AG10803 (cell line): ENCODE measurements at places on chromosomes 3 and 15.

DNA sequence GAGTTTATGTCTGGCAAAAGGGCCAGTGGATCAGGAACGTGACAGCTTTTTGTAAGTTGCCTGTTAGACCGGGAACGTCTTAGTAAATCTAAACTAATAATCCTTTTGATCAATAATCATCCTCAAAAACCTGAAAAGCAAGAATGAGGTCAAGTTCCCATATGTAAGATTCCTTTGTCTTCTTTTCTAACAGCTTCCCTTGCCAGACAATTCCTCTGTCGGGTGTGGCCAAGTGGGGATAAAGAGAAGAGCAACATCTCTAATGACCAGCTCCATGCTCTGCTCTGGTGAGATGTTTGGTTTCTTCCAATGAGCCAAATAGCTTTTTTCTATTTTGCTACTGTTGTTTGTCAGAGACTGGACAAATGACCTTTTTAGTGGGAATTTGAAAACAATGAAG is 19.8 kb downstream of the FANCD2OS start:
- DNase-seq = peak; percentile 13

DNA sequence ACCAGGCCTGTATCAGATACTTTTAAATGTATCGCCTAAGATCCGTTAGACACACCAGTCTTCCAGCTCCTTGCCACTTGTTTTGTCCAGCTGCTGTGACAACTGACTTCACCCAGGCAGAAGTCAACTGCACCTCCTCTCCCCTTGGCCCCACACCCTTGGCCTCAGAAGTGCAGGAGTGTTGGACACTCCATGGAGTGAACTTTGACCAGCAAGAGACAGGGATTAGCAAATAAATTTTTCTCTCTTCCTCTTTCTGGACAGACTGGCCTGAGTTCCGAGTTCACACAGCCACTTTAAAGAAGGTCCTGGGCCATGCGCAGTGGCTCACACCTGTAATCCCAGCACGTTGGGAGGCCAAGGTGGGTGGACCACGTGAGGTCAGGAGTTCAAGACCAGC is 2.9 kb upstream of the CLN6 start:
- no peak for DNase-seq

DNA sequence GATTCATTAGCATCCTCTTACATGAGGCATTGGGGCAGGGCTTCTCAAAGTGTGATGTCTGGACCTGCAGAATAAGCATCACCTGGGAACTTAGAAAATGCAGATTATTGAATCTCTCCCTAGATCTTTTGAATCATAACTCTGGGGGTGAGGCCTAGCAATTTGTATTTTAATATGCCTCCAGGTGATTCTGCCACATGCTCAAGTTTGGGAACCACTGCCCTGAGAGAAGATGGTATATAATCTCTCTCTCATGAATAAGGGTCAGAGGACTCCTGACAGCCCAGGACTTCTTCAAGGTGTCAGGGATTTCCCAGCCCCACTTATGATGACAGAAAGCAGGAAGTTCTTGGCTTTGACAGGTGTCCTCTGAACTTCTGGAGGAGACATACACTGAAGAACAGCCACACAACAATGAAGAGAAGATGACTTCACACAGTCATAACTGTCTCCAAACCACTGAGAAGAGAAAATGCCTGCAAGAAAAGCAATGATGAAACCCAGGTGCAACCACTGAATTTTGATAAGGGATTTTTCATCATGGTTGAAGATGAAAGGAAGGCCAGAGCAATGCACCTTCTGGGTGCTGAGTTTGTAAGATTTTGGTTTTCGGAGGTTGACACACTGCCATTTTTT is 211.9 kb upstream of the MRPL3 start:
- DNase-seq = no peak

- peak; percentile 91 for DNase-seq
These were observed 46.1 kb downstream of the SMAD6 start for GRCh38 chr15:66747886-66748707.

DNA sequence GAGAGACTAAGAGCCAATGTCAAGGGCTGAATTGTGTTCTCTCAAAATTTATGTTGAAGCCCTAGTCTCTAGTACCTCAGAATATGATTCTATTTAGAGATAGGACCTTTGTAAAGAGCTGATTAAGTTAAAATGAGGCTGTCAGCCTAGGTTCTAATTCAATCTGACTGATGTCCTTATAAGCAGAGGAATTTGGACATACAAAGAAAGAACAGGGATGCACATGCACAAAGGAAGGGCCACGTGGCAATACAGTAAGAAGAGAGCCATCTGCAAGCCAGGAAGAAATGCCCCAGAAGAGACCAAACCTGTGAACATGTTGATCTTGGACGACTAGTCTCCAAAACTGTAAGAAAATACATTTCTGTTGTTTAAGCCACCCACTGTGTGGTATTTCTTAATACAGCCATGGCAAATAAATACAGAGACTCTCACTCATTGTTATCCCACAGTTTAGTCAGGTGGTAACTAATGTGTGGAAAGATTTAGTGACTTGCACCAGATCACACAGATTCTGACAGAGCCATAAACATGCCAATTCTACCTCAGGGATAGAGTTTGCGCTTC is 652.2 kb downstream of the NAALADL2 start:
- DNase-seq = no peak

DNA sequence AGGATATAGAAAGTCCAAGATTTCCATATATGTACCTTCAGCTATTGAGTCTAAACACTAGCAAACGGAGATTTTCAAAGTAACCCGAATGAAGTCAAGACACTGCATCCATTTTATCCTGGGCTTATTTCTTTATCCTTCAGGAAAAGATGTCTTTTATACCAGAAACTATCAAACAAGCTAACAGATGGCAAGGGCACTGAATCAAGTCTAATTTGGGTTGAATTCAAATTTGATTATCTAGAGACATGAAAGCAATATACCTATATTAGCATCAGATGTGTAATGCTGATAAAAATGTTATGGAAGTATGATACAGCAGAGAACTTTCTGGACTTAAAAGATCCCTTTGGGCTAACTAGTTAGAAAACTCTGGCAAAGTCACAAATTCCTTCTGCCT is 138.3 kb upstream of the TSPAN3 start:
- DNase-seq = no peak

DNA sequence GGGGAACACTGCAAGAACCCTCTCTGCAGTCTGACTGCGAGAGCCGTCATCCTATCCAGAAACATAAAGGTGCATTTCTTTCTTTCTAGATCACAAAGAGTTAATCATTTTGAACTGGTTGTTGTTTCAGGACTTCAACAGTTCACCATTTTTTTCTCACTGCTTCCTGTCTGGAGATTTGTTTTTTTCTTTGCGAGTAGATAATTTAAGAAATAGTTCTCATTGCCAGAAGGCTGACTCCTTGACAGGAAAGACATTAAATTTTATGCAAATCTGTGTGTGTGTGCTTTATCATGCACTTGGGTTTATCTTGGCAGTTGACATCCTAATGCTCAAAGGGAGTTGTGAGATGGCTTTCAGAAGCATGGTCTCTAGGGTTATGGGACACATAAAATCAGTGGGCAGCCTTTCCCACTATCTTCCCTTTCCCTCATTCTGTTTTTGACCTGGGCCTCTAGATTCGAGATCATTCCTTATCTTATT is 123.5 kb upstream of the TBL1XR1 start:
- DNase-seq = no peak

DNA sequence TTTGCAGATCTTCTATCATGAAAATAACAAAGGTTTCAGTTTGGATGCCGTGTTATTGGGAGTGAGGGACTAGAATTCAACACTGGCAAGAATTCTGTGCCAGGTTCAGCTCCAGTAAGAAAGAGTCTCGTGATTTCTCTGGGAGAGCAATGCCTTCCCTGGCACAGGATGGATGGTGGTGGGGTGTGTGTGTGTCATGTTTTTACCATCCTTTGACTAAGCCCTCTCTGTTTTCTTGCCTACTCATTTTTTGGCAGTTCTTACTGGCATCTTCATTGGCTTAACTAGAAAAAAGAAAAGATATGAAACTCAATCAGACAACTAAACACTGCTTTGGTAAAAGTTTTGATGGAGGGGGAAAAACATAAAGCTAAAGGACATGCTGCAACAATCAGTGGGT is 86.6 kb downstream of the FMN1 start:
- peak; percentile 33 for DNase-seq

DNA sequence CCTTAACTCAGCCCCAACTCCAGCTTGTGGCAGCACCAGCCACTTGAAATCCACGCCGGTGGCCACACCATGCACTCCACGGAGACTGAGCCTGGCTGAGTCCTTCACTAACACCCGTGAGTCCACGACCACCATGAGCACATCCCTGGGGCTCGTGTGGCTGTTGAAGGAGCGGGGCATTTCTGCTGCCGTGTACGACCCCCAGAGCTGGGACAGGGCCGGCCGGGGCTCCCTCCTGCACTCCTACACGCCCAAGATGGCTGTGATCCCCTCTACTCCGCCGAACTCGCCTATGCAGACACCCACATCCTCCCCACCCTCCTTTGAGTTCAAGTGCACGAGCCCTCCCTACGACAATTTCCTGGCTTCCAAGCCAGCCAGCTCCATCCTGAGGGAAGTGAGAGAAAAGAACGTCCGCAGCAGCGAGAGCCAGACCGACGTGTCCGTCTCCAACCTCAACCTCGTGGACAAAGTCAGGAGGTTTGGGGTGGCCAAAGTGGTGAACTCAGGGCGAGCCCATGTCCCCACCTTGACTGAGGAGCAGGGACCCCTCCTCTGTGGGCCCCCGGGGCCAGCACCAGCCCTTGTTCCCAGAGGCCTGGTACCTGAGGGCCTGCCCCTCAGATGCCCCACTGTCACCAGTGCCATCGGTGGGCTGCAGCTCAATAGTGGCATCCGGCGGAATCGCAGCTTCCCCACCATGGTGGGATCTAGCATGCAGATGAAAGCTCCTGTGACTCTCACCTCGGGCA is 42.9 kb downstream of the CCK start:
- no peak for DNase-seq

DNA sequence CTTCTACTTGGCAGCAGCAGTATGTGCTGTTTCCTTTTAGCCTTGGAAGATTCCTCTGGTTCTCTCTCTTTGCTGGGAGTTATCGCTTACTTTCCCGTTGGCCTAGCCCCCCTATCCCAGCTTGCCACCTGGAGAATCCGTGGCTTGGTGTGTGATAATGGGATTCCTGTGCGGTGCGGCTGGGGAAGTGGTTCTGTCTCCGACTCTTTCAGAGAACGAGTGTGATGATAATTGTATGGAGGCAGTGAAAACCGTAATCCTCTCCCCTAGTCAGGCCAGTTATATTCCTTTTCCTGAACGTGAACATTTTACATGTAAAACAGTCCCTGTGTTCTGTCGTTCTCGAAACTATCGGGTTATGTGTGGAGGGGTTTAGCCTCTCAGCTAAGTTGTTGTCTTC is 300.1 kb upstream of the C2CD4B start:
- DNase-seq = no peak

GRCh38 chr3:23161308-23161707 is 41.8 kb upstream of the UBE2E2 start:
- DNase-seq = no peak

- no peak for DNase-seq
These were observed 483.4 kb downstream of the FOXP1 start for GRCh38 chr3:71099997-71100719.

- no peak for DNase-seq
These were observed 24.4 kb downstream of the LARS2 start for GRCh38 chr3:45412763-45413162.

DNA sequence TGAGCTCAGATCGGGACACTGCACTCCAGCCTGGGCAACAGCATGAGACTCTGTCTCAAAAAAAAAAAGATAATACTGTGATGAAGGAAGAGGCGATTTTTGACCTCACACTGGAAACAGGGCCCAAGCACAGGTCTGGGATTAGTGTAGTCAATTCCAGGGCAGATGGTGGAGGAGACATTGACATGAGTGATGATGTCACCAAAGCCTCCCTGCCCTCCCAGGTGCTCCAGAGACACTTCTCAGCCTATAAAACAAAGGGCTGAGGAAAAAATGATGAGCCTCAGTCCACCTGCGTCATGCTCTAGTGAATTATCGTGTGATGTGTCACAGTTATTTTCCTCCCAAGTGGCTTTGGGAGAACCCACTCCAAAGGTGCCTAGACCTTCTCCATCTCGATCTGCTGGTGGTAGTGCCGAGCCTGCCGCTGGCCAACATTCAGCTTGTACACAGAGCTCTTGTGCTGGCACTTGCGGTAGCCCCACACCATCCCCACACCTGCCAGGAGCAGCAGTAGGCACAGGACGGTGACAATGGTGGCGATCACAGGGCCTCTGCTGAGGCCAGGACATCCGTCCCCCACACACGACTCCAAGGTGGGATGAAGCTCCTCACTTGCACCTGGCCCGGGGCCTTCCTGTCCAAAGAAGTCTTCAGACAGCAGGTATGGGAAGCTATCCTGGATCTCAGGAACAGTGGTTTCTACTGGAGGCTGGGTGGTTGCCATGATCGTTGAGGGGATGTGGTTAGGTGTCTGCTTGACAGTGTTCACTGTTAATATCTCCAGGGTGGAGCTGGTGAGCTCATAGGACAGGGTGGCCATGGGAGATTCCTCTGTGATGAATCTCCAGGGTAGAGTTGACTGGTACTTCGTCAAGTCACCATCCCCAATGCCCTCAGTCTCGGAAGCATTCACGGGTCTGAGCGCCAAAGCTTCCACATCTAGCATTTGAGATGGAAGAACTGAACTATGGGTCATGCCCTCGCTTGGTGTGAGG is 38.8 kb downstream of the CRTAP start:
- no peak for DNase-seq

- DNase-seq = no peak
These were observed 37.2 kb upstream of the CA12 start for GRCh38 chr15:63418811-63419210.

DNA sequence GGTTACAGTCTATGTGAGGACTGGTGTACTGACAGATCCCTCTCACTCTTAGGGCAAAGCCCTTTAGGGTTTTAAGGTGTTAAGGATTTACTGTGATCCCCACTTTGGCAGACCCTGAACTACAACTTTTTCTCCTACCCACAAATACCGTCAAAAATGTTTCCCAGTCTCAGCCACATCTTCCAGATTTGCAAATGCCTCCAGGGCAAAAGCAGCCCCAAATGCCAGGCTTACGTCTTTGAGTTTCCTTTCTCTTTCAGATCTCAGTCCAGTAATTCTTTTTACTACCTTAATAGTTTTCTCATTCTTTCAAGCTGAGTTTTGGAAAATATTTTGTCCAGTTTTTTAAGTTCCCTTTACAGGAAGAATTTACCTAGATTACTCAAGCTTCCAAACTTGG is 13.4 kb upstream of the ITGA11 start:
- DNase-seq = no peak

DNA sequence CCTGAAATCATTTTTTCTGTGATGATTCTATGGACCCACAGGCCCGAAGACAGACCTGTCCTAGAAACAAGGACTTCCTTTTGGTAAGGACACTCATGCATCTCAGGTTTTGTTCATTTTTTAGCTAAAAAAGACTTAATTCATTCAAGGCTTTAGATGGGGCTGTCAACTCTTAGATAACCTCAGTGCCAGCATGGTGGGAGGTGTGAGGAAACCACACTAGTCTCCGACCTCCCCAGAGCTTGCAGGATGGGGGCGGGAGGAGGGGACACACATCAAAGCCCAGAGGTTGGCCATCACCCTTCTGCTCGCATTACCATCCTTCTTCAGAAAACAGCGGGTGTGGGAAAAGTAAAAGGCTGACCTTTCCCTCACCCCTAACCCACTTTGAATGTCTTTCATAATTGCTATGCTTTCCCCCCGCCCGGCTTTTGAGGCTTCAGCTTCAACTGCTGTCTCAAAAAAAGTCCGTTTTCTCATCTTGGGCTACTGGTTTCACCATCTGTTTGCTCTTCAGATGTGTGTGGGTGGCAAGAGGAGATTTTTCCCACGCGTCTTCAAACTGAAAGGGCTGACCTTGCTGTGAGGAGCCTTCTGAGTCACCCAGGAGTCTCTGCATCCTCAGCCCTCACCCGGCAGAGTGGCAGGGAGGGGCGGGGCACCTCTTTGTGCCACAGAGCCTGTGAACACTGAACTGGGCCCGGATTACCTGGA is 27.6 kb upstream of the CXCR6 start:
- peak; percentile 86 for DNase-seq

- peak; percentile 33 for DNase-seq
These were observed 54.0 kb downstream of the B3GNT5 start for GRCh38 chr3:183306798-183307671.
